ENCODE measurements at places on chromosomes 16 and 17. TPM values are rescaled to one million over a fixed set of nuclear protein-coding genes. Genes with fewer than 3 reads are reported as not detected.

AIPL1 gene
- not detected for total RNA-seq

OVCA2 gene
- 9.5 TPM for total RNA-seq

SNAI3 gene
- not detected for total RNA-seq

TBC1D3H gene
- not detected for total RNA-seq

DNA sequence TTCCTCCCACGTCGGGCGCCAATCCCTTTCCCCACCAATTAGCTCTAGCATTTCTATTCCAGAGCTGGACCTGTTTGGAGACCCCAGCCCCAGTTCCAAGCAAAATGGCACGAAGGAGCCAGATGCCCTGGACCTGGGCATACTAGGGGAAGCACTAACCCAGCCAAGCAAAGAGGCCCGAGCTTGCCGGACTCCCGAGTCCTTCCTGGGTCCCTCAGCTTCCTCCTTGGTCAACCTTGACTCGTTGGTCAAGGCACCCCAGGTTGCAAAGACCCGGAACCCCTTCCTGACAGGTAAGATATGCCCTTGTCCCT, 5.6 kb upstream of the SPATA20 start:
- DNase-seq: no peak

GRCh38 chr17:2034157-2034556, 4.2 kb downstream of the DPH1 start:
- DNase-seq: no peak

GRCh38 chr16:76527244-76527643, 250.0 kb downstream of the CNTNAP4 start:
- DNase-seq: no peak

- DNase-seq: no peak
Observed at GRCh38 chr16:87457709-87458423, 35.0 kb downstream of the ZCCHC14 start.

DNA sequence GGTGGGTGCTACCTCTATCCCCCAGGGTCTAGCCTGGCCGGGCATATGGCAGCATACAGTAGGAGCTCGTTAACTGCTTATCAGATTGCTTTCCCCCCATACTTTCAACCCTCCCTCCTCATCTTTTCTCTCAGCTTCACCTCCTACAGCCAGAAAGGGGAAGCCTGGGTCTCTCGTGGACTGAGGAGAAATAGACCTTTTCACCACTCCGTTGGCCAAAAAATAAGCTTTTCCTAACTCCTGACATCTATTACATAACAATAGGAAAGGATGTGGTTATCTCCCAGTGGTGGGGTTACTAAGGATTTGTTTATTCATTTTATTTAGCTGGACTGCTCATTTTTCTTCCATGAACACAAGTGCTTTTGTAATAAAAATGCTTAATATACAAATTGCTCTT, 9.0 kb upstream of the CXCL16 start:
- DNase-seq: no peak

DNA sequence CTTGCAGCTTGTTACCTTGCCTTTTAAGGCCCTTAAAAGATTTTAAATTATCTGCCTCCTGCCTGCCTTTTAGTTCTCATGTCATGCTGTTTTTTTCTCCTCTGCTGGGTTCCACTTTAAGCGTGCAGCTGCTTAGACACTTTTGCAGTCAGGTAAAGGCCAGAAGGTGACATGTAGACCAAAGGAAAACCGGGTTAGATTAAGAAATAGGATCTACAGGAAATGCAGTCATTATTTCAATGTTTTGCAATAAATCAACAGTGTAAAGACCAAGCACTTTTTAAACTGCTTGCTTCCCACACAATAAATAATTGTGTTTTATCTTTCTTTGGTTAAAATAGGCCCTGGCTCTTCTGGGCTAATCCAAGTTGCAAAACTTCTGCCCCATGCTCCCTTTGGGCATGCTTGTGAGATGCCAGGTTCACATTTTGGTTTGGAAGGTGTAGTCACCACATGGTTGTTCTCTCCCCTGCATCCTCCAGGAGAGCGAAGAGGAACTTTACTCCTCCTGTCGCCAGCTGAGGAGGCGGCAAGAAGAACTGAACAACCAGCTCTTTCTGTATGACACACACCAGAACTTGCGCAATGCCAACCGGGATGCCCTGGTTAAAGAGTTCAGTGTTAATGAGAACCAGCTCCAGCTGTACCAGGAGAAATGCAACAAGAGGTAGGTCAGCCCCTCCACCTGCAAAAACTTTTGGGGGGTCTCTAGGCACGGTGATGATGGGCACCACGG, 54.9 kb downstream of the SDR42E1 start:
- DNase-seq: no peak

DNA sequence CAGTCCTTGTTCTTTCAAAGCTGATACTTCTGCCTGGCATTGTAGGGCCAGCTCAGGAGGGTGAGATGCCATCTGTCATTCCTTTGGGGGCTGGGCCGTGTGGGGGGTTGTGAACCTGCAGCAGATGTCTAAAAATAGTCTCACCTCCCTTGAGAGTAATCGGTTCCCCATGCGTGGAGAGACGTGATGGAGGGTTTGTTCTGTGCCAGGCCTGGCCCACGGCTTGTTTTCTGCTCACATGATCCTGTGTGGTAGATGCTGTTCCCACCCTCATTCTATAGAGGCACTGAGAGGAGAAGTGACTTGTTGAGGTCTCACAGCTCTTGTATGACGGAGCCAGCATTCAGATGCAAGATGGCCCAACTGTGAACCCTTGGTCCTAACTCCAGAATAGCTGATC, 4.6 kb downstream of the IRF8 start:
- no peak for DNase-seq

GRCh38 chr17:66686601-66687000, 148.3 kb upstream of the CACNG5 start:
- no peak for DNase-seq

DNA sequence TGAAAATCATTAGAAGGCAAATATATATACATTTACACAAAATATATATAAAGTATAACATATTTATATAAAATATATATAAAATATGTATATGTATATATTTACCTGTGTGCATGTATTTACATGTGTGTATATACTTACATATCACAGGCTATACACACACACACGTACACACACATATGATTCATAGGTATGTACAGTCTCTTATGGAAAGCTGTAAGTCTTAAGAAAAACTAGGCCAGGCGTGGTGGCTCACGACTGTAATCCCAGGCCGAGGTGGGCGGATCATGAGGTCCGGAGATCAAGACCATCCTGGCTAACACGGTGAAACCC, 14.7 kb downstream of the TOM1L2 start:
- DNase-seq: no peak
